Fibroblast of mammary gland (primary cell): ENCODE measurements at places on chromosomes 2 and 18.
A peak's percentile ranks its signal among the peaks of the same experiment; 100 is the strongest.

GRCh38 chr18:60892441-60892840, 440.8 kb upstream of the CDH20 start:
- peak; percentile 19 for DNase-seq

DNA sequence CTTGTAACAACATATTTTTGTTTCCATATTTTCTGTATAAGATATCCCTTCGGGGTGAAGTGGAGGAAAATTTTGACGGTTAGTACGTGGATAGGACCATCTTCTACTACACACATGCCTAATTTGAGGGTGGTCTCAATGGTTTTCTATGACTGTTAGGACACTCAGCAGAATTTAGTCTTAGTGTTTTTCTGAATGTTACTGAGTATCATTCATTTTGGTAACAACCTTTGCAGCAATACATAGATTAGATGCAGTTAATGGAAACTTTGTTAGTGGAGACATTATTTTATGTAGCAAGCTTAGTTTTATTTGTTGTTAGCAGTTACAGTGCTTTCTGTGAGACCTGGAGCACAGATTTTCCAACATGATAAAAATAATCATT, 1.6 kb downstream of the ITGAV start:
- DNase-seq = no peak

DNA sequence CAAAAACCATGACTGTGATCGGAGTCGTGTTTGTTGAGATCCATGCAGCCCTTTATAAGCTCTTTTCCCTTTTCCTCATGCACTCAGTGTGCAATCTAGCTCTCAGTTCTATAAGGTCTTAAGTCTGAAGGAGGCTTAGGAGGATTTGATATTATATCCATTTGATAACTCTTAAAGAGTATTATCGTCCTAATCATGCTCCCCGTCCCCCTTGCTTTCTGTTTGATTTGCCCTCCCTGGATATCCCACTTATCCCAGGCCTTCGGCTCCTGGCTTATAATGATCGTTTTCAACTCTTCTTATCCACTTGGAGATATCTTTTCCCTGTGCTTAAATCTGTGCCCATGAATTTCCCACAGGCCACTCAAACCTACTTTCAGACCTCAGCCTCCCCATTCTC, 1917.7 kb upstream of the PIK3C3 start:
- DNase-seq = no peak

- no peak for DNase-seq
These were observed 10.8 kb upstream of the ECEL1 start for GRCh38 chr2:232498452-232498851.

GRCh38 chr2:8607606-8608005, 74.2 kb upstream of the ID2 start:
- peak; percentile 77 for DNase-seq
